GM13977 (cell line): ENCODE measurements at places on chromosomes 5 and 9.

GRCh38 chr5:23483090-23483489, 24.3 kb upstream of the PRDM9 start:
- DNase-seq: no peak

- no peak for DNase-seq
Measured at GRCh38 chr9:136326761-136327303, 507 bp upstream of the GPSM1 start.

DNA sequence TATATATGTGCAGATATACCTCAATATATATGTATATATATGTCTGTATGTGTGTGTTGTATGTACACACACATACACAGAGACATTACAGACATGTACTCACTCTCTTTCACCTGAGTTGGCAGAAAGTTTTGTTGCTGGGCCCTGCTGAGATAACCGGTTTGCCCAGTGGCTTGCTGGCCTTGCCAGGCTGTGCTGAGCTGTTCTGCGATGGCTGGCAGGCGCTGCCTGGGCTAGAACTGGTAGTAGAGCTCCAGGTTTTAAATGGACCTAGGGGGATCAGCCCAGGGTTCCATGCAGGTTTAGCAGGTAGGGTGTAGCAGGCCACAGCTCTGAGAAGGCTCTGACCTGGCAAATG, 394.3 kb downstream of the GADD45G start:
- DNase-seq: no peak

- DNase-seq: no peak
Measured at GRCh38 chr5:73178265-73178664, 5.3 kb downstream of the TMEM174 start.

DNA sequence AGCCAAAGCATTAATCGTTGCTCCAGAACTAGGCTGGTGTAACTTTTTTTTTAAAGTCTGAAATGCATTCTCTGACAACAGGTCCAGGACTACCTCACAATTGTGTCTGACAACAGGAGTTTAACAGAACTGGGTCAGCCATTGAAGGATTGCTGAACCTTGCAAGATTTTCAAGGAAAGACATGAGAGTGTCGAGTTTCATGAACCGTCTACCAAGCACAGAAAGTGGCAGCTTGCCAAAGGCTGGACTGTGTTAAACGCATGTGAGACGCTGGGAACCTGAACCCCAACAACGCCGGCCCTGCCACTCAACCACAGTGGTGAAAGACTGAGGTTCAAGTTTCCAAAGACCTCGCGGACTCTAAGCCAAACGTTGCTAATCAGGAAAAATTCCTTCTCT, 79.1 kb downstream of the LHFPL2 start:
- no peak for DNase-seq

DNA sequence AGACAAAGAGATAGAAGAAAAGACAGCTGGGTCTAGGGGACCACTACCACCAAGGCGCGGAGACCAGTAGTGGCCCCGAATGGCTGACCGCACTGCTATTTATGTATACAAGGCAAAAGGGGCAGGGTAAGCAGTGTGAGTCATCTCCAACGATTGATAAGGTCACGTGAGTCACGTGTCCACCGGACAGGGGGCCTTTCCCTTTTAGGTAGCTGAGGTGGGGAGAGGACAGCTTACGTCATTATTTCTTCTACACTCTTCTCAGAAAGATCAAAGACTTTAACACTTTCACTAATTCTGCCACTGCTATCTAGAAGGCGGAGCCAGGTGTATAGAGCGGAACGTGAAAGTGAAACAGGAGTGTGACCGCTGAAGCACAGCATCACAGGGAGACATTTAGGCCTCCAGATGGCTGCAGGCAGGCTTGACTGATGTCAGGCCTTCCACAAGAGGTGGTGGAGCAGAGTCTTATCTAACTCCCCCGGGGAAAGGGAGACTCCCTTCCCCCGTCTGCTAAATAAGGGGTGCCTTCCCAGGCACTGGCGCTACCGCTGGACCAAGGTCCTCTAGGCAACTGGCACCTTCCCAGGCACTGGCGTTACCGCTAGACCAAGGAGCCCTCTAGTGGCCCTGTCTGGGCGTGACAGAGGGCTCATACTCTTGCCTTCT, 6.1 kb upstream of the PRR16 start:
- peak; percentile 19 for DNase-seq
